CD8-positive, alpha-beta memory T cell (primary cell): ENCODE measurements at places on chromosomes 3 and 15.

DNA sequence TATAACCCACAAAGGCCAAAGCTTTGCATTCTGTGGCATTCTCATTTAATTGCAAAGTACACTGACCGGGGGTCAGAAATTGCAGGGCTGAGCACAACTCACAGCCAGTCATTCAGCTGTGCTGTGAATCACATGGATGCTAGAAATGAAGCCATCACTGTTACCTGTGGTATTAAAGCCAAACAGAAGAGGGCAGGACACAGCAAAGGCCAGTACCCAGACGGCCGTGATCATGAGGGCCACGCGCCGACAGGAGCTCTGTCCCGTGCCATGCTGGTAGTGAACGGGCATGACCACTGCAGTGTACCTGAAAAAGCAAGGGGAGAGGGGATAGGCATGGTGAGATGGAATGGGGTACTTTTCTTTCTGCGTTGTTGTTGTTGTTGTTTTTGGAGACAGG lies 31.6 kb downstream of the DRD3 start:
- DNase-seq, result no peak
- peaks cover 2% of the 10 kb centered on the region for H3K4me1 ChIP-seq
- H3K36me3 ChIP-seq, result no peaks in the 10 kb centered on the region
- no peaks in the 10 kb centered on the region for H3K27me3 ChIP-seq

DNA sequence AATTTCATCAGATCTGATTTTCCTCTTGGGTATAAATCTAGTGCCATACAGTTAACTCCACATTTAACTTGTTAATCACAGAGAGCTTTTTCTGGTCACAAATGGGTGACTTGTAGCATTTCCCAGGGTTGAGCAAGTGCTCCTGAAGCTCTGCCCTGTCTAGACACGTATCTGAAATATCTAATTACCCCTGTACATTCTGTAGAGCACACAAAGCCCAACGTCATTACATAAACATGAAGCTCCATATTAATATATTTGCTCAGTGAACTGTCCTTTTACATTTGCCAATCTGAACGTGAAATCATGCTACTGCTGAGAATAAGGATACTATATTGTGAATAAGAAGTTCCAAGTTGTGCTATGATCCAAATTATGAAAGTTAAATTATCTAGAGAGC lies 49.0 kb downstream of the THBS1 start:
- no peak for DNase-seq
- no peaks in the 10 kb centered on the region for H3K27me3 ChIP-seq
- H3K27ac ChIP-seq, result peak overlapping the region; percentile 51

DNA sequence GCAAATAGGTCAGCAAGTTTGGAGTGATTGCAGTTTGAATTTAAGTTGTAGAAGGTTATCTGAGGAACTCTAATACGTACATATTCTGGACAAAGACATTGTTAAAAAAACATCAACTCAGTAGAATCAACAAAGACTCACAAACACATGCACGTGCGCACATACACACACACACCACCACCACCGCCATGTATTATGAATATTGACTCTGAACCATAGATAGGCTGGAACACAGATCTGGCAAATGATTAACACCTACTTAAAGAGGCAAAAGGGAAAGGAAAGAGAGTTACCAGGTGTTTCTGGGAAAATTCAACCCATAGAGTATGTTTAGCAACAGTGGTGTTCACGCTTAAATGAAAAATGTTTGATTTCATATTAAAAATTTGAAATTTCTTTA lies 334.2 kb upstream of the ALCAM start:
- no peak for DNase-seq
- no peak overlapping the region for H3K4me3 ChIP-seq
- H3K4me1 ChIP-seq, result no peaks in the 10 kb centered on the region
- no peaks in the 10 kb centered on the region for H3K36me3 ChIP-seq
- no peaks in the 10 kb centered on the region for H3K27me3 ChIP-seq
- H3K27ac ChIP-seq, result no peak overlapping the region

GRCh38 chr3:115245899-115246298 lies 98.8 kb upstream of the ZBTB20 start:
- no peak overlapping the region for H3K4me3 ChIP-seq
- no peak for DNase-seq
- H3K27me3 ChIP-seq, result no peaks in the 10 kb centered on the region
- no peaks in the 10 kb centered on the region for H3K4me1 ChIP-seq

- H3K27me3 ChIP-seq, result no peaks in the 10 kb centered on the region
- no peak for DNase-seq
- H3K27ac ChIP-seq, result no peak overlapping the region
- H3K4me1 ChIP-seq, result peaks cover 11% of the 10 kb centered on the region
- no peaks in the 10 kb centered on the region for H3K36me3 ChIP-seq
- no peak overlapping the region for H3K4me3 ChIP-seq
Measured at GRCh38 chr3:43254125-43254524, 32.2 kb upstream of the SNRK start.

DNA sequence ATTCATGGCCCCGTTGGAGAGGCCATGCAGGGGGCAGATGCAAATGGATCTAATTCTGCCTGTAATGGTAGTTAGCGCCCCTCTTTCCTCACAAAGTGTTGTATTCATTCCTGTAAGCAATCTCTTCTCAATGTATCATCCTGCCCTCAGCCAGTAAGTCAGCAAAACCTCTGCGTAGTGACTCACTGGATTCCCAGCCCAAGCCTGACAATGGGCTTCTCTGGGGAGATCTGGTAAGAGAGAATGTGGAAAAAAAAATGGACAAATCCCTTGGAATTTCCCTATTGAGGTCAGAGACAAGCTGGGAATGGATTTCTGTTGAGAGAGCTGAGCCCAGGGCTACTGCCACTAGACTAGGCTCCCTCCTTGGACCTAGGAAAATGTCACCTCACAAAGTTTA lies 25.4 kb downstream of the ADPGK start:
- no peak overlapping the region for H3K27ac ChIP-seq
- peaks cover 33% of the 10 kb centered on the region for H3K36me3 ChIP-seq
- no peak overlapping the region for H3K4me3 ChIP-seq
- no peak for DNase-seq

GRCh38 chr3:12954891-12955650 lies 113.7 kb upstream of the RPL32 start:
- H3K36me3 ChIP-seq, result no peaks in the 10 kb centered on the region
- H3K27ac ChIP-seq, result no peak overlapping the region
- no peak for DNase-seq
- H3K27me3 ChIP-seq, result no peaks in the 10 kb centered on the region
- no peak overlapping the region for H3K4me3 ChIP-seq

DNA sequence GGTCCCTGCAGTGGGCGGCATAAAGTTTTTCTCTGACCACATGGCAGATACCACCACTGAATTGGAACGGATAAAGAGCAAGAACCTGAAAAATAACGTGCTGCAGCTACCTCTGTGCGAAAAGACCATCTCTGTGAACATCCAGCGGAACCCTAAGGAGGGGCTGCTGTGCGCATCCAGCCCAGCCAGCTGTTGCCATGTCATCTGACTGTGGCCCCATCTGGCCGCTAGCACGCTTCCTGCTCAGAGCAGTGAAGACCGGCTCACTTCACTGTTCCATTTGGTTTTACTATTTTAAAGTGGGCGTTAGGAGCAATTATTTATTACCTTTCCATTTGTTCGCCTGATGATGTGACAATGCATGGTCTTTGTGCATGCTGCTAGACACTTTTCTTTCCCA lies 62.0 kb downstream of the SNRK start:
- DNase-seq, result no peak
- H3K4me1 ChIP-seq, result peaks cover 61% of the 10 kb centered on the region
- H3K4me3 ChIP-seq, result no peak overlapping the region
- H3K27ac ChIP-seq, result no peak overlapping the region

DNA sequence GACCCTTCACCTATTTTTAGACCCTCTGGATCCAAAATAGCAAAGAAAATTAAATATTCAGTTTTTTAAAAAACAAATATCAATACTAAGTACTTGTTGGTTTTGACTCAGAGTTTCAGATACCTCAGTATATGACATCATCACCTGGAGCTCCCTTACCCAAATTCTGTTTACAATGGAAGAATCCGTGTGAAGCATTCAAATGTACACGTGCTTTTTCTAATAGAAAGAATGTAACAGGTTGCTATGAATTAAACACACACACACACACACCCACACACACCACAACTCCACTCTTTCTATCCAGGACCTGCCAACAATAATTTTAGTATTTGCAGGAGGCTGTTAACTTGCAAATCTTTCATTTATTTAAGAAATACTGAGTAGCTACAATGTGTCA lies 221.8 kb downstream of the THRB start:
- H3K4me1 ChIP-seq, result no peaks in the 10 kb centered on the region
- DNase-seq, result no peak
- H3K4me3 ChIP-seq, result no peak overlapping the region

DNA sequence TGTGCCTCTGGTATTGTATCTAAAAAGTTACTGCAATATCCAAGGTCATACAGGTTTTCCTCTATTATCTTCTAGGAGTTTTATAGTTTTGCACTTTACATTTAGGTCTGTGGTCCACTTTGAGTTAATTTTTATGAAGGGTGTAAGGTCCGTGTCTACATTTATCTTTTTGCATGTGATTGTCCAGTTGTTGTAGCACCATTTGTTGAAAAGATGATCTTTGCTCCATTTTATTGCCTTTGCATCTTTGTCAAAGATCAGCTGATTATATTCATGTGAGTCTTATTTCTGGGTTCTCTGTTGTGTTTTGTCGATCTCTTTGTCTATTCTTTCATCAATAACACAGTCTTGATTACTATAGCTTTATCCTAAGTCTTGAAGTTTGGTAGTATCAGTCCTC lies 6.7 kb downstream of the CHRNA7 start:
- no peak overlapping the region for H3K4me3 ChIP-seq
- no peaks in the 10 kb centered on the region for H3K36me3 ChIP-seq
- no peak for DNase-seq
- peaks cover 7% of the 10 kb centered on the region for H3K27me3 ChIP-seq
- H3K27ac ChIP-seq, result no peak overlapping the region

GRCh38 chr15:79394231-79394630 lies 37.9 kb upstream of the MINAR1 start:
- no peak overlapping the region for H3K27ac ChIP-seq
- no peak for DNase-seq
- H3K4me1 ChIP-seq, result no peaks in the 10 kb centered on the region
- H3K4me3 ChIP-seq, result no peak overlapping the region
- no peaks in the 10 kb centered on the region for H3K27me3 ChIP-seq
- no peaks in the 10 kb centered on the region for H3K36me3 ChIP-seq

- H3K4me3 ChIP-seq, result no peak overlapping the region
- H3K27me3 ChIP-seq, result no peaks in the 10 kb centered on the region
- H3K27ac ChIP-seq, result no peak overlapping the region
- no peaks in the 10 kb centered on the region for H3K4me1 ChIP-seq
- no peak for DNase-seq
Measured at GRCh38 chr3:101865751-101866509, 16.6 kb downstream of the NFKBIZ start.
